ENCODE measurements at places on chromosomes 3 and 15.

DNA sequence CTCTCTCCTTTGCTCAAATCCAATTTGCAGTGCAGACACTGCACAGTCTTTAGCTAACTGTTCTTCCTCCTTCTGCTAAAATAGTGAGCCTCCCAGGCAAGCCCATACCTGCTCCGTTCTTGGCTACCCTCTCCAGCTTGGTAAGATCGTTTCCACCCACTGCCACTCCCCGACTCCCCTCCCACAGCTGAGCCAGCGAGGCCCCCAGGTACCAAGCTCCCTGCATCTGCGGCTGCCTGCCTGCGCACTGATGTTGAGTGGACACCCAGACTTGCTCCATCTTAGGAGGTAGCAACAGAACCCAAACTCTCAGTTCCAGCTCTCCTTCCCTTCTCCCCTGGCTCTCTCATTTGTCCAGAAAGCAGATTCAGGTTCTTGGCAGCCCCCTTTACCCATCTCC lies 7.9 kb upstream of the TNK2 start:
- DNase-seq = no peak

GRCh38 chr15:39789736-39790135 lies 7.1 kb upstream of the FSIP1 start:
- no peak for DNase-seq

GRCh38 chr3:104646196-104646595 lies 720.5 kb upstream of the ALCAM start:
- no peak for DNase-seq

GRCh38 chr3:105970283-105970682 lies 101.5 kb upstream of the CBLB start:
- peak; percentile 21 for DNase-seq

DNA sequence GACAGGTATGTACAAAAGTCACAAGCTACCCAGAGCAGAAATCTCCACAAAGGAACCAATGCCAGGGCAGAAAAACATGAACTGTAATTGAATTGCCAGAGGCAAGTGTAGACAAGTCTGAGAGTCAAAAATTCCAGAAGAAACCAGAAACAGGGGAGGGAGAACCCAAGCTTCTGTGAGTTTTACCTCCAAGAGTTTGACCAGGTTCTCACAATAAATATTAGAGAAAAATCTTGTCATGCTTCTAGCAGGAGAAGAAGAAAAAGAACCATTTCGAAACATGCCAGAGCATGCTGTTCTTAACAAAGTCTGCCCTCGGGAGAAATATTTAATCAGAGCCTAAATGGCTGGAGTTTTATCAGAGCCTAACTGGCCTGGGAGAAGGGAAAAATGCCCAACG lies 32.5 kb upstream of the AP3B2 start:
- no peak for DNase-seq

DNA sequence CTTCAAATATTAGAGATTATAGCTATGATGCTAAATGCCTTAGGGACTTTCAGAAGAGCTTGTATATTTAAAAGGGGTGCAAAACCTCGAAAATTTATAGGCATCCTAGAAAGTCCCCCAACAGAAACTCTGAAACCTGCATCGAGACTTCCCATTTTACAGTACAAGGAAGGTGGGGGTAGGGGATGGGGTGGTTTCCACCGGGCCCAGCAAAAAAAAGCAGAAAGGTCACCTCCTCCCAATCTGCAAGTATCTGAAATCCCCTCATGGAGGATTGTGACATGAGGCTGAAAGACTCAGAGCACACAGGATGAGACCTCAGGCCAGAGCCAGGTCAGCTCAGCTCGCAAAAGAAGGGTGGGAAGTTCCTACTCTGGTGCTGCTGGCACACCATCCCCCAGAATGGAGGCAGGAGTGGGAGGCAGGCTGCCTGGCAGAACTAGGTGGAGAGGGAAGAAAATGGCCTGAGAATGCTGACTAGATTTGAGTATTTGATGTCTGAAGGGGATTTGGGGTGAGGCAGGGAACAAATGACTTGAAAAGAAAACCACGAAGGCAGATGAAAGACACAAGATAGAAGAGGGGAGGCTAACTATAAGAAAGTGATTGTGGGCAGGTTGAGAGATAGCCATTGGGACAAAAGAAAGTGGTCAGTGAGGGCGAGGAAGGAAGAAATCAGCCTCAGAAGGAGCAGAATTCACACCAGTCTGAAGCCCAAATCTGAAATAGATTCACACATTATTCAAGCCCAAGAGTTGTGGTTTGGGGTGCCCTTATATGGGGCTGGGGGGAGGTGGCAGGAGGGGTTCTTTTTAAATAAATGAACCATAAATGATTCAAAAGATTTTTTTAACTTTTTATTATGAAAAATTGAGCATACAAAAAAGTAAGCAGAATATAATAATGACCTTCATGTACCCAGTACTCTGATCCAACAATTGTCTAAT lies 22.5 kb upstream of the TSC22D2 start:
- DNase-seq = no peak

All from RKO (cell line).